ENCODE measurements at places on chromosomes 3 and 15. TPM values are rescaled to one million over a fixed set of nuclear protein-coding genes. Genes with fewer than 3 reads are reported as not detected.

PTX3 gene
- 0.83 TPM for total RNA-seq

FRMD5 gene
- total RNA-seq: 17.5 TPM

TNIK gene
- 7.5 TPM for total RNA-seq

FBLN2 gene
- 2.2 TPM for total RNA-seq

SLC51B gene
- not detected for total RNA-seq

IQCH gene
- total RNA-seq: 4.9 TPM

FOXB1 gene
- total RNA-seq: not detected

All from mammary epithelial cell (primary cell).